ENCODE measurements at places on chromosomes 2 and 18. TPM values are rescaled to one million over a fixed set of nuclear protein-coding genes. Genes with fewer than 3 reads are reported as not detected.

DNA sequence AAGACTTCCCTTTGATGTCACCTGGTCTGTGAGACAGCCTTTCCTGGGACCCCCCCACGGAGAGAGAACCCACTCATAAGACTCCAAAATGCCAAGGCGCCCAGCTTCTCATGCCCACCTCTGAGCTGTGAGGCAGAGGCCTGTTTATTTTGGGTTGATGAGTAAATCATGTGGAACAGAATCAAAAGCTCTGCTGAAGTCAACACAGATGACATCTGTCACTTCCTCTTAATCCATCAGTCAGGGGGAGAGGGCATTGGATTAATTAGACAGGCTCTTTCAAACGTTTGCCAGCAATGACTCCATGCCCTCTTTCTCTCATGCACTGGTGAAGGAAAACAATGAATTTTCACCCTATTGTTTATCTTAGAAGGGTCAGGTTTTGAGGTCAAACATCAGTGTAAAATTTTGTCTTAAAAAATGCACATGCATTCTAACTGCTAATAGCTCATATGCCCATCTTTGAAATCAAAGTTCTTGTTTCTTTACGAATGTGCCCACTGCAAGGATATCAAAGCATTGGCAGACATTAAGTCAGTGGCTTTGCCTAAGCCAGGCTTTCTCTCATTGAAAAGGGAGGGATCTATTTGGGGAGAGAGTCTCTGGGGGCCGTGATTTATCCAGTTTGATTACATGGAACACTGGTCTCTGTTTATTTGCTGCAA is 184.1 kb downstream of the ACKR3 start:
- DNase-seq, result no peak
- no peaks in the 10 kb centered on the region for H3K27me3 ChIP-seq
- H3K4me1 ChIP-seq, result no peaks in the 10 kb centered on the region
- H3K4me3 ChIP-seq, result no peak overlapping the region
- no peak overlapping the region for H3K27ac ChIP-seq

- H3K4me3 ChIP-seq, result no peak overlapping the region
- no peaks in the 10 kb centered on the region for H3K4me1 ChIP-seq
- H3K27me3 ChIP-seq, result peaks cover 11% of the 10 kb centered on the region
- H3K27ac ChIP-seq, result no peak overlapping the region
Measured at GRCh38 chr2:88212251-88212790, 42.2 kb downstream of the THNSL2 start.

- H3K27me3 ChIP-seq, result no peaks in the 10 kb centered on the region
- no peak overlapping the region for H3K27ac ChIP-seq
- DNase-seq, result no peak
Measured at GRCh38 chr18:79735071-79735980, 55.7 kb downstream of the CTDP1 start.

RIT2 gene
- total RNA-seq, result not detected

All from T-cell (primary cell).